ENCODE measurements at places on chromosomes 7 and 10. TPM values are rescaled to one million over a fixed set of nuclear protein-coding genes. Genes with fewer than 3 reads are reported as not detected.

LHFPL3 gene
- total RNA-seq: not detected

CPXM2 gene
- total RNA-seq: 4.4 TPM

CTAGE15 gene
- total RNA-seq: not detected

WDFY4 gene
- 4.1 TPM for total RNA-seq

PAPSS2 gene
- total RNA-seq: 36.7 TPM

MARVELD1 gene
- 21.6 TPM for total RNA-seq

TRIL gene
- total RNA-seq: 2.8 TPM

CPVL gene
- 105 TPM for total RNA-seq

NUDT5 gene
- 43.4 TPM for total RNA-seq

AKR1C8 gene
- not detected for total RNA-seq

ANKRD1 gene
- not detected for total RNA-seq

SPACDR gene
- total RNA-seq: not detected

PHTF2 gene
- total RNA-seq: 22.4 TPM

Measured in subcutaneous adipose tissue (tissue), 4 donors.